AG20443 (cell line): ENCODE measurements at places on chromosomes 1 and 21.

GRCh38 chr1:156229809-156230472 lies 12.0 kb upstream of the BGLAP start:
- no peak for DNase-seq

GRCh38 chr1:223183268-223183862 lies 40.3 kb upstream of the TLR5 start:
- peak; percentile 42 for DNase-seq

- DNase-seq, result no peak
These were observed 14.1 kb upstream of the SVBP start for GRCh38 chr1:42831273-42831672.

DNA sequence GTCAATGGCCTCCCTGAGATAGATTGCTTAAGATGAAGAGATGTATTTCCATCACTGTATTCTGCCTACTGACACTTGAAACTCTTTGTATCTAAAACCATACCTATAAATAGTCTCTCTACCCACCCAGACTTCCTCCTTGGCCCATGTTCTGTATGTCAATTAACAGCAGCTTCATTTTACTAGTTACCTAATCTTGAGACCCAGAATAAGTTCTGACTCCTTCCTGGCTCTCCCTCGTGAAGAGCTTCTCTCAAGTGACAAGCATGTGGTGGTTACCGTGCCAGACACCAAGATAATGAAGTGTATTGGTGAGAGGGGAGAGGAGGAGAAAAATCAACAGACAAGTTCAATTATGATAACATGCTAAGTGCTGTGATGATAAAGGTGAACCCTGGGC lies 128.8 kb upstream of the RAVER2 start:
- DNase-seq, result no peak

DNA sequence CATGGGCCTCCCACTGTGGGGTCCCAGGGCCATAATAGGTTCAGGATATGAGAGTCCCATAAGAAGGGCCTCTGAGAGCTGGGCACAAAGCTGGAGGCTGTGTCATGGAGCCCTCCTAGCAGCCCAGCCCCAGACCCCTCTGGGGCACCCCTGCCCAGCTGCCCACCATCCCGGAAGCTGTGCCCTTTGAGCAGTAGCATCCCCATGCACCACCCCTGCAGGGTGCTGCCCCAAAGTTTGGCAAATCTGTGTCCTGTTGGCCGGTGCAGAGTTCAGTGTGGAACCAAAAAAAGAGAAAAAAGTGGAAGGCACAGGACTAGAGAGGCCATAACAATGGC lies 17.6 kb downstream of the TNNT2 start:
- no peak for DNase-seq

DNA sequence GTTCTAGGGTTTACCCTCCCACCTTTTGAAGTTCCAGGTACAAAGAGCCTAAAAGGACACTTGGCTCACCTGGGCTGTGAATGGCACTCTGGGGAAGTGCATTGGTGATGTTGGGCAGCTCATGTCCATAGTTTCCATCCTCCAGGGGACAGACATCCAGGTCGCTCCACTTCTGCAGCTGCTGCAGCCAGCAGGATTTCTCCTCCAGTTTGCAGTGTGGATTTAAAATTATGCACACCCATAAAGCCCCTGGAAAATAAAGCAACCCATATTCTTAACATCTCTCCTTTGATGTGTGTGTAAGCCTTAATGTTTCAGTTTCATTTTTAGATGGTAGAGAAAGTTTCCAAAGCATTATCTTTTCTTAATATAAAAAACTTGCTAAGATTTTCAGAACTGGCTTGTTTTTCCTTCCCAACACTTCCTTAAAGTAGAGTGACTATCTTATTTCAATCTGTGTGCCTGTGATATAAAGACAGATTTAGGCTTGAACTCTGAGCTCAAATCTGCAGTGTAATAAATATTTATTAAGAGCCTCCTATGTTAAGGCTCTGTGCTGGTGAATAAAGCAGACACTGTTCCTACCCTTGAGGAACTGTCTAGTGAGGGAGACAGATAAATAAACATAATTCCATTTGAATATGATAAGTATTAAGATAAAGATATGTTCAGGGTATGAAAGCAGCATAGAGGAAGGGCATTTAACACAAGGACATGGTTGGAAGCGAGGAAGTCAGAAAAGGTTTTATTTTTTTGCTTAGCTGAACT lies 39.1 kb downstream of the UROD start:
- DNase-seq, result no peak

DNA sequence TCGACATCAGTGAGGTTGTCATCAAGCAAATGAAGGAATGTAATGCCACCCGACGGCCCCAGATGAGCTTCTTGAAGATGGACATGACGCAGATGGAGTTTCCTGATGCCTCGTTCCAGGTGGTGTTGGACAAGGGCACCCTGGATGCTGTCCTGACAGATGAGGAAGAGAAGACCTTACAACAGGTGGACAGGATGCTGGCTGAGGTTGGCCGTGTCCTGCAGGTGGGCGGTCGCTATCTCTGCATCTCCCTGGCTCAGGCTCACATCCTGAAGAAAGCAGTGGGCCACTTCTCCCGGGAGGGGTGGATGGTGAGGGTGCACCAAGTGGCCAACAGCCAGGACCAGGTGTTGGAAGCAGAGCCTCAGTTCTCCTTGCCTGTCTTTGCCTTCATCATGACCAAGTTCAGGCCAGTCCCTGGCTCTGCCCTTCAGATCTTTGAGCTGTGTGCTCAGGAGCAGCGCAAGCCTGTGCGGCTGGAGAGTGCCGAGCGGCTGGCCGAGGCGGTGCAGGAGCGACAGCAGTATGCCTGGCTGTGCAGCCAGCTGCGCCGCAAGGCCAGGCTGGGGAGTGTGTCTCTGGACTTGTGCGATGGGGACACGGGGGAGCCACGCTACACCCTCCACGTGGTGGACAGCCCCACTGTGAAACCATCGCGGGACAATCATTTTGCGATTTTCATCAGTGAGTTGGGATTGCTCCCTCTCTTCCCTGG lies 2.5 kb downstream of the METTL13 start:
- DNase-seq, result no peak

DNA sequence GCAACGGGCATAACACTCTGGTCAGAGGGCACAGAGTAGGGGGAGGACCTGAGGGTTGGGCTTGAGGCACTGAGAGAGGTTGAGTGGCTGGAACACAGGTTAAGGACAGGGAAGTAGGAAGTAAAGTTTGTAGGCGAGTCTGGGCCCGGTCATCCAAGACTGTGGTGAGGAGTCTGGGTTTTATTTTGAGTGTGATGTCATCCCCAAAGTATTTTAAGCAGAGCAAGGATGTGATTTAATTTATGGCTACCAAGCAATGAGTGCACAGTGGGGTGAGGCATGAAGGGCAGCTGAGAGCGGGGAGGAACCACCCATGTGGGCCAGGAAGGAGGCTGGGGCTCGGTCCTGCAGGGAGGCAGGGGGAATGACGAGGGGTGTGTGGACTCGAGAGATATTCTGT lies 11.2 kb upstream of the VWA5B1 start:
- DNase-seq, result peak; percentile 77

DNA sequence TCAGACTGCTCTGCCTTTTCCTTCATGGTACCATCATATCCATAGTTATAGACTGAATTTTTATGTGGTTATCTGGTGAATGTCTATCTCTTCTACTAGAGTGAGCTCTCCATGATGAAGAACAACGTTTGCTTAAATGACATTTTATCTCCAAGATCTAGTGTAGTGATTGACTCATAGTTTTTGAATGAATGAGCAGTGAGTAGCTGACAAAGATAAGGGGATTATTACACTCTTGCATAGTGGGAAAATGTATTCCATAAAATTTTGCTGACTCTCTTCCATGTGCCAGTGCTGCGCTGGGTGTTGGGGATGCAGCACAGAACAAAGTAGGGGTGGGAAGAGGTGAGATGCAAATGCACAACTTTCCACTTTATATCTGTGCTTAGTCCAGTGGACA lies 147.7 kb downstream of the TGFB2 start:
- DNase-seq, result no peak

- peak; percentile 67 for DNase-seq
These were observed 93.7 kb upstream of the ETS2 start for GRCh38 chr21:38712071-38712470.

DNA sequence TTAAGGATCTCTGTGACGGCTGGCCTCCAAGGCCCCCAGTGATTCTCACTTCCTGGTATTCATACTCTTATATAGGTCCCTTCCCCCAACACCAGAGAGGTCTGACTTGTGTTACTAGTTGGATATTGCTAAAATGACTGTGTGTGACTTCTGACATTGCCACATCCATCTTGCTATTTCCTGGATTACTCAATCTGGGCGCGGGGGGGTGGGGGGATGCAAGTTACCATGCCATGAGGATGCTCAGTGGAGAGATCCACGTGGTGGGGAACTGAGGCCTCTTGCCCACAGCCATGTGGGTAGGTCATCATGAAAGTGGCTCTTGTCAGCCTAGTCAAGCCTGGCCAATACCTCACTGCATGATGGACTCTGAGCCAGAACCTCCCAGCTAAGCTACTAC lies 117.0 kb downstream of the UBE2U start:
- DNase-seq, result no peak

GRCh38 chr1:154607106-154607608 lies 829 bp downstream of the ADAR start:
- DNase-seq, result peak; percentile 24

GRCh38 chr1:41598325-41598724 lies 113.8 kb upstream of the EDN2 start:
- DNase-seq, result no peak

- no peak for DNase-seq
These were observed 269.2 kb upstream of the RGS18 start for GRCh38 chr1:191888996-191889622.

DNA sequence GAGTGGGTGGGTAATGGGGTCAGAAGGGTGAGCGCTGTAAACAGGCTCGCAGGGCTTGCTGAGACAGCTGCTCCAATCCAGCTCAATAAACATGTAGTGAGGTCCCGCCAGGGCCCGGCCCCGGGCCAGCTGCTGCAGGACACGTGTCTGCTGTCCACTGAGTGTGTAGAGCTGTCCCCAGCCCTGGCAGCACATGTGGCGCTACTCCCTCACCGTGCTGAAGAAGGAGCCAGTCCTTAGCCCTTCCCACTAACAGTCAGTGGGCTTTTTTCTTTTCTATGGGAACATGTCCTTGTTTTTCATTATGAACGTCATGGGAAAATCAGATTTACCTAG lies 78.9 kb upstream of the C1orf174 start:
- no peak for DNase-seq

- DNase-seq, result no peak
These were observed 52.7 kb downstream of the ECE1 start for GRCh38 chr1:21237446-21238088.

DNA sequence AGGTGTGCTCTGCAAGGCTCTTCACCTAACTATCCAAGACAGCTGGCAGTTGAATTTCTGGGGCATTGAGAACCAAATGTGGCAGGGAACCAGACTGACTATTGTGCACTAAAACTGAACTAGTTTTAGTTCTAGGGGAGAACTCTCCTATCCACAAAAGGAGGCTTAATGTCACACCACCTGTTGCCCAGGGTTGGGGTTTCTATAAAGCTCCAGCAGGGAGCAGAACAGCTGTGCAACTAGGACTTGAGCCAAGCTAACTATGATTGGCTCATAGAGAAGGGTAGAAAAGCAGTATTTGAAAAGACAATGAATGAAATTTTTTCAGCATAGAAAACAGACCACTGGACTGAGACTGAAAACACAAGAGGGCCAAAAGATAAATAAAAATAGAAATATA lies 53.3 kb upstream of the FGGY start:
- DNase-seq, result no peak

- peak; percentile 18 for DNase-seq
These were observed 26.2 kb downstream of the EXTL2 start for GRCh38 chr1:100868364-100868995.

GRCh38 chr1:44616284-44616990 lies 57.8 kb downstream of the TMEM53 start:
- DNase-seq, result no peak

DNA sequence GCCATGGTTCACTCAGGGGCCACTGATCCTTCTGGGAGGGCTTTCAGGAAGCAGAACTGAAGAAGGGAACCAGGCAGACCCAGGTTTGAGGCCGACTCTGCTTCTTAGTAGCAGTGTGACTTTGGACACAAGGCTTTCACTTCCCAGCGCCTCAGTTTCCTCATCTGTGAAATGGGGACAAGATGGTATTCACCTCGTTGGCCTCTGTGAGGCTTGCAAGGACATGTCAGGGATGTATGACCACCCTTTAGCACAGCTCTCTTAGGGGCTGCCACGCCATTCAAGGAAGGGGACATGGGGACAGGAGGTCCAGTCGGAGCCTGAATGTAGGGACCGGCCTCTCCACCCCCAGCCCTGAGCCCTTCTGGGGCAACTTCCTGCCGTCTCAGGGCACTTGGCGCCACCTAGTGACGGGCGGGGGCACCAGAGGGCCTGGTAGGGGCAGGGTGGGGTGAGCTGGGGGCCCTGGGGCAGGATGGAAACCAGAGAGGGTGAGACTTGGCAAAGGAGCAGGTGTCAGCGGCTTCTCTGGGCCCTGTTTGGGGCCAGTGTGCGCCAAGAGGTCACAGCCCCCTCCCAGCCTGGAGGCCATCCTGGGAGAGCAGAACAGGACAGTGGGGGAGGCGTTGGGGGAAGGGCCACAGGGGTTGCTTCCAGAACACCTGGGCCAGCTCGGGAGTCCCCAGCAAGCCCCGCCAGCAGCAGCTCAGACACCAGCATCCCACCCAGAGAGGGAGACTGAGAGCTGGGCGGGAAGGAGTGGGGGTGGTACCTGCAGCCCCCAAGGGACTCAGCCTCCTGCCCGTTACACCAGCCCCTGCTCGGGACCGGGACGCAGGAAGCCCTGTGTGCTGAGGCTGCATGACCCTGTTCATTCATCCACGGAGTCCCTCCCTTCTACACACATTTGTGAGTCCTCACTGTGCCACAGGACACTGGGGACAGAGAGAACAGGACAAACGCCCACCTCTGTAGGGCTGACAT lies 102.5 kb upstream of the TARDBP start:
- DNase-seq, result peak; percentile 68

DNA sequence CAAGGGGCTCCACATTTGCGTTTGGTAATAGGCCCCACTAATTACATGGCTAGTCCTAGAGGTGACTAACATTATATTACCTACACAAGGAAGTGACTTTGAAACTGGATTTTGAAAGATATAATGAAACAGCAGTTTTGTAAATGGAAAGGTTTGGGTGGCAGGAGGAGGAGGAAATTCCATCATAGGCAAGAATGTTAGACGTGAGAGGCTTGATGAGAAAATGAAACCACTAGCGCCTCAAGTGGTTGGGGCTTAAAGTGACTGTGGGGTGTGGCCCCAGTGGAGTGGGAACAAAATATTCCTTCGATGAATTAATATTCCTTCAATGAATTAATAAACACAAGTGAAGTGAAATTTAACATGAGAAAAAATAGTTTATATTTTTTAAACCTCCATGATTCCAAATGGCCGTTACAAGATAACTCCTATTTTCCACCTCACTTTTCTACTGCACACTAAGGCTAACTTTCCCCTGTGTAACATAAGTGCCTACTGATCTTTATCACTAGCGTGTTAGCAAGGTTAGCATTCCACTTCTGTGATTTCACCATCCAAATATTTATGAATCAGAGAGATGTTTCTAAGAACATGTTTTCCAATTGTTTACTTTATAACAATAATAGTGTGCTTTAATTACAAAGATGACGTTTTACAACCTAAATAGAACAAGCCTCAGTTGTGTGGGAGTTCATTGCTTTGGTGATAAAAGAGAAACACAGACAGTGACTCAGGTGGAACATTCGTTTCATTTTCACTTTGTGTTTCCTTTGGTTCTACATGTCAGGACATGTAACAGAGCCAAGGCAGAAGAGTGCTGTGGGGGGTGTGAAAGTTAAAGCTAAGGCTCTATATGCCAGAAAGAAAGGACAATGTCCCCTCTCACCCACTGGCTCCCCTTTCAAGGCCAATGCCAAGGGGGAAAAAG lies 12.5 kb upstream of the ATF3 start:
- peak; percentile 71 for DNase-seq
